ENCODE measurements at places on chromosomes 5 and 9.

- DNase-seq: no peak
These were observed 23.1 kb downstream of the TICAM2 start for GRCh38 chr5:115579216-115579615.

GRCh38 chr5:31759925-31760324 lies 121.0 kb downstream of the PDZD2 start:
- no peak for DNase-seq

GRCh38 chr5:73114044-73114688 lies 6.2 kb upstream of the TMEM171 start:
- no peak for DNase-seq

GRCh38 chr9:36128349-36128748 lies 8.2 kb upstream of the GLIPR2 start:
- no peak for DNase-seq

DNA sequence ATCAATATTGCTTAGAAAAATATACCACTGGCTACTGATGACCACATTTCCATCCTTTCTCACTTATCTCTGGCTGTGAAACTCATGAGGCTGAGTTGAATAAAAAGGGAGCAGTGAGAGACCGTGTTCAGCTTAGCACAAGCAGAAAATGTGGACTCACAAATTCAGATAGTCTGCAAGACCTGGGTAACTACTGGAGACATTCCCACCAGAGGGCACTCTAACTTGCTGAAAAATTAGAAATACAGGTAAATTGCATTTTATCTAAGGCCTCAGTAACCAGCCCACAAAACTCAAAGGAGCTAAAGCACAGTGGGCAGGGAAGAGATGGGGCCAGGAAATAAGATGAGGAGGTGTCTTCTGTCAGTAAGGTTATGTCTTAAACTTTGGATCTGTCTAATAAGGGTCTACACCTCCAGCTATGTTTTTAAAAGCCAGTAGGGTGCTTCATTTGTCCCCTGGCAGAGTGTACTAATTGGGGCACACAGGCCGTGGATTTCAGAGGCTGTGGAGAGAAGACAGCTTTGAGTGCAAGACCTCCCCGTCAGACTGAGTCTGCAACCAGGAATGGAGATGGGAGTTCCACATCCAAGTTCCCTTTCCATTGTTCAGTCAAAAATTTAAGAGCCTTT lies 8.7 kb upstream of the NDUFB6 start:
- DNase-seq: no peak

- DNase-seq: no peak
These were observed 43.3 kb downstream of the PUM3 start for GRCh38 chr9:2800394-2801179.

DNA sequence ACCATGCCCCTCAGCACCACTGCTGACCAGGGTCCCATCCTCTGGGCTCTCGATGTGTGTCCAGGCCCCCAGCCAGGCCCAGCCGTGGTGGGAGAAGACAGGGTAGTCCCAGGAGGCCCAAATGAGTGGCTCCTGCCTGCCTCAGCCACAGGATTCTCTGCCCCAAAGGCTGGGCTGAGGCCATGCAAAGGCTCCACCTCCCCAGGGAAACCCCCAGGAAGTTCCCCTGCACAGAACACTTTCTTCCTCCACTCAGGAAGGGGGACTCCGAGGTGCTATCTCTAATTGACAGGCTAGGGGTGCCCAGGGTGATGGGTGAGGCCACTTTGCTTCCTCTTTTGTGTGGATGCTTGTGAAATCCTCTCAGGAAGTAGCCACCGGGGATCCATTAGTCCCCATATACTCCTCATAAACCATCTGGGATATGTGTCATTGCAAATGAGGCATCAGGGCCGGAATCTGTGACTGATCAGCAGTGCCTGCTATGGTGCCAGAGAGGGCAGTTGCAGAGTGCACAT lies 23.1 kb upstream of the TDRD7 start:
- no peak for DNase-seq

GRCh38 chr9:100352201-100352726 lies 478 bp downstream of the TEX10 start:
- no peak for DNase-seq

GRCh38 chr5:72817671-72818266 lies 1.3 kb downstream of the TNPO1 start:
- DNase-seq: no peak

DNA sequence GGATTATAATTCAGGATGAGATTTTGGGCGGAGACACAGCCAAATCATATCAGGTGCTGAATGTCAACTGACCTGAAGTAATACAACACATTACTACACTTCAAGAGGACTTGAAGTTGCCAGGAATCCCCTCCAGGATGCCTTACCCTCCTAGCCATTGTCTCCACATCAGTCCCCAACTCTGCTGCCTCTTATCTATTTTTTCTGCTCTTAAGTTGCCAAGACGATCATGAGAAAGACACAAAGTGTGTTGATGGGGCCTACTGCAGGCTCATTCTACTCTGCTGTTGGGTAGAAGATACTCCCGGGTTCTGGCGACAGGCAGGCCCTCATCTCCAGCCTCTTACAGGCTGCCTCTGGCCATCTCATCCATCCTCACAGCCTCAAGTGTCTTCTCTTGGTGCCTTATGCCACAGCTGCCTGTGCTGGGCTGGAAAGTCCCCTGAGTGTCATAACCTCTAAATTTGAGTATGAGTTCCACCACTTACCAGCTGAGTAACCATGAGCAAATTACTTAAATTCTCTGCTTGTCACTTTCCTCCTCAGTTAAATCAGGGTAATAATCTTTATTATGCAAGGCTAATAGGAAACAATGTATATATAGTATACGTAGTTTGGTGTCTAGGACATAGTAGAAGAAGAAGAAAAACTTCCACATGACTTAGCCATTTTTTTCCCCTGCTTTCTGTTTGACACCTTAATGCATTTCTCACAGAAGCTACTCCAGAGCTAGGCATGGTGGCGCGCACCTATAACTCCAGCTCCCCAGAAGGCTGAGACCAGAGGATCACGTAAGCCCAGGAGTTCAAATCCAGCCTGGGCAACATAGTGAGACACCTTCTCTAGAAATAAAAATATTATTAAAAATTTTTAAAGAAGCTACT lies 73.0 kb upstream of the SNX2 start:
- no peak for DNase-seq

- DNase-seq: no peak
These were observed 21.8 kb downstream of the ELOVL7 start for GRCh38 chr5:60822285-60822556.

- DNase-seq: no peak
These were observed 1.6 kb downstream of the B4GALT1 start for GRCh38 chr9:33165263-33166151.
